ENCODE measurements at places on chromosomes 6 and 20.

DNA sequence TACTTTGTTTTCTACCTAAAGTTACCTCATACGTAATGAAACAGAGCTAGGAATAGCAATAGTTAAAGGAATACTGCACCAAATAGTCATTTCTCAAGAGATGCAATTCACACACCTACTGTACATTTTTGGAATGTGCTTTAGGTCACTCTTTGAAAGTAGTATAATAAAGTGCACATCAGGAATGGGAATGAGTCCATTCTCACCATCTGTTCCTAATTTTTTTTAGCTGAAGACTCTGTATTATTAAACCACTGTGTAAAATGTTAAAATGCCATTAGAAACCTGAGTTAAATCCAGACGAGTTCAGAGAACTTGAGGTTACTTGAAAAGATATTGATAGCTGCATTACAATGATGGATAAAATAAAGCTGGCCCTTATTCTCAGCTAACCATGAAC is 51.9 kb upstream of the EPHA7 start:
- no peak for DNase-seq

- peak; percentile 70 for DNase-seq
Measured at GRCh38 chr6:123415844-123416468, 220.8 kb downstream of the TRDN start.

- DNase-seq = no peak
Measured at GRCh38 chr20:63007646-63008488, 1.1 kb upstream of the BHLHE23 start.

DNA sequence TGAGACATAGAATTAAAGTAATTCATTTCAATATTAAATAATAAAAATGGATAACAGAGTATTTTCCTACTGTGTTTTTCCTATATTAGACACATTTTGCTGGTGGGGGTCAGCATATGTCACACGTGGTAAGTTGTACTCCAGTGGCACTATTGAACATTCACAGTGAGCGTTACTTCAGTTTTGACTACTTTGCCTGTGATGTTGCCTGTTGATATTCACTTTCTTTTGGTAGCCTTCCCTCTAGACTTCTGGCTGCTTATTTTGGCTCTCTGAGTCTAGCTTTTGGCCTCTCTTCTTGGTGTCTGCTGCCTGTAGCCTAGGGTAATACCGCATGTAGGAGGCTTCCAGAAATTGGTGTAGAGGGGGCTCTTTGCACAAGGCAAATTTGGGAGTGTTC is 64.4 kb upstream of the TFB1M start:
- DNase-seq = no peak

DNA sequence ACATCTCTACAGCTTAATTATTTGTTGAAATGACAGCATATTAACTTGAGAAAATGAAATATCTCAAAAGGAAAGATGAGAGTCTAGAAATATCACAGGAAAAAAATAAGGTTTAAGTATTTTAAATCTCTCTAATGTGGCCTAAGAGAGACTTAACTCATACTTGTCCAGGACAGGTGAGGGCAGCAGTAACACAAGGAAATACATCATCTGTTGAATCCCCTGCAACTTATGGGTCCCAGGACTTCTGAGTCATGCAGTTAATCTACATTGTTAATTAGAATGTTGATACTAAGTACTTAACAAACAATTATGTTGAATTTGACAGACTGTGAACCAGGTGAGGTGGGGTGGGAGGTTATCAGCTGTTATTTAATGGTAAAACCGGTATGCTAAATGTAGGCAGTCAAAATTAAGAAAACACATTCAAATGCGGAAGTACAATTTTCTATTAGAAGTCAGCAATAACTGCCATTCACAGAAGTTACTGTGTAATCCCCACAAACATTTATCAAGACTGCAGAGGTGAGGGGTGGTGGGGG is 87.9 kb downstream of the CEP57L1 start:
- no peak for DNase-seq

DNA sequence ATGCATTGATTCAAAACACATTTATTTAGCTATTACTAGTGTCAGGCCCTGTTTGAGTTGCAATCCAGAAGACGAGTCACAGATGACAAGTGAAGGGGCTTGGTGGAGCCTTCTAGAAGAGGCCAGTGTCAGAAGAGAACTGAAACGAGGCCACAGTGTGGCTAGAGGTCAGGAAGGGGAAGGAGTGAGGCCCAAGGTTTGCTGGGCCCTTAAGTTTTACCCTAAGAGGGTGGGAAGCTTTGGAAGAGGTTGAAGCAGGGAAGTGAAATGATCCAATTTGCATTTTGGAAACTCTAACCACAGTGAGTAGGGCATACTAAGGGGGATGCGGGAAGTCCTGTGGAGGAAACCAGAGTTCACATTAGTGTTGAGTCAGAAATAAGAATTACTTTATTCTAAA is 25.0 kb downstream of the TTK start:
- no peak for DNase-seq

DNA sequence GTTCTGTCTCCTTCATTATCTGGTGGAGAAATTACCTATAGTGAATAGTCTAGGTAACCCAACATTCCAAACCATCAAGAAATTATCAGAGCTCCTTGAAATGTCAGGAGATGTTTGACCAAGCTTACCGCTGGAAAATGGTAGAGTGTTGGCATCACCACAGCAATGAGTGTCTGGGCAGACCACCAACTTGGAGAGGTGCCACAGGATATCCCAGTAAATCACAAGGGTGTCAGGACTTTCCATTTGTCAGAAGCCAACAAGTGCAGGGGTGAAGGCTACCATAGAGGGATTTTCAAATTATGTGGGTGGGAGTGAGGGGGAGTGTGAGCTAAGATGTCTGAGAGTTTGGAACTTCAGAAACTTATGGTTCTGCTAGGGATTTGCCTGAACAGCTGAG is 73.2 kb downstream of the VGLL2 start:
- DNase-seq = no peak

- DNase-seq = no peak
Measured at GRCh38 chr6:87115402-87116135, 20.7 kb upstream of the CGA start.

DNA sequence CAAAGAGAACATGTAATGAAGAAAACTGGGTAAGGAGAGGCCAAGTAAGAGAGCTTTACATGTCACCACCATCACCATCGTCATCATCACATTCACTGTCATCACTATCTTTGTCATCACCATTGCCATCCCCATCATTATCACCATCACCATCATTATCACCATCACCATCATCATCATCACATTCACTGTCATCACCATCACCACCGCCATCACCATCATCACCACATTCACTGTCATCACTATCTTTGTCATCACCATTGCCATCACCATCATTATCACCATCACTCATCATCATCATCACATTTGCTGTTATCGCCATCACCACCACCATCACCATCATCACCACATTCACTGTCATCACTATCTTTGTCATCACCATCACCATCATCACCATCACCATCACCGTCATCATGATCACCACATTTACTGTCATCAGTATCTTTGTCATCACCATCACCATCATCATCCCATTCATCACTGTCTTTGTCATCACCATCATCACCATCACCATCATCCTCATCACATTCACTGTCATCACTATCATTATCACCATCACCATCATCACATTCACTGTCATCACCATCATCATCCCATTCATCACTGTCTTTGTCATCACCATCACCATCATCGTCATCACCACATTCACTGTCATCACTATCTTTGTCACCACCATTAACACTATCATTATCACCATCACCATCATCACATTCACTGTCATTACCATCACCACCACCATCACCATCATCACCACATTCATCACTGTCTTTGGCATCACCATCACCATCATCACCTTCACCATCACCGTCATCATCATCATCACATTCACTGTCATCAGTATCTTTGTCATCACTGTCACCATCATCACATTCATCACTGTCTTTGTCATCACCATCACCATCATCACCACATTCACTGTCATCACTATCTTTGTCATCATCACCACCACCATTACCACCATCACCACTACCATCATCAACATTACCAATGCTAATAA is 172.3 kb downstream of the ERMARD start:
- no peak for DNase-seq

- DNase-seq = peak; percentile 1
Measured at GRCh38 chr6:167094436-167094819, 28.5 kb upstream of the CCR6 start.

- DNase-seq = no peak
Measured at GRCh38 chr6:27428966-27429365, 40.4 kb downstream of the ZNF391 start.

DNA sequence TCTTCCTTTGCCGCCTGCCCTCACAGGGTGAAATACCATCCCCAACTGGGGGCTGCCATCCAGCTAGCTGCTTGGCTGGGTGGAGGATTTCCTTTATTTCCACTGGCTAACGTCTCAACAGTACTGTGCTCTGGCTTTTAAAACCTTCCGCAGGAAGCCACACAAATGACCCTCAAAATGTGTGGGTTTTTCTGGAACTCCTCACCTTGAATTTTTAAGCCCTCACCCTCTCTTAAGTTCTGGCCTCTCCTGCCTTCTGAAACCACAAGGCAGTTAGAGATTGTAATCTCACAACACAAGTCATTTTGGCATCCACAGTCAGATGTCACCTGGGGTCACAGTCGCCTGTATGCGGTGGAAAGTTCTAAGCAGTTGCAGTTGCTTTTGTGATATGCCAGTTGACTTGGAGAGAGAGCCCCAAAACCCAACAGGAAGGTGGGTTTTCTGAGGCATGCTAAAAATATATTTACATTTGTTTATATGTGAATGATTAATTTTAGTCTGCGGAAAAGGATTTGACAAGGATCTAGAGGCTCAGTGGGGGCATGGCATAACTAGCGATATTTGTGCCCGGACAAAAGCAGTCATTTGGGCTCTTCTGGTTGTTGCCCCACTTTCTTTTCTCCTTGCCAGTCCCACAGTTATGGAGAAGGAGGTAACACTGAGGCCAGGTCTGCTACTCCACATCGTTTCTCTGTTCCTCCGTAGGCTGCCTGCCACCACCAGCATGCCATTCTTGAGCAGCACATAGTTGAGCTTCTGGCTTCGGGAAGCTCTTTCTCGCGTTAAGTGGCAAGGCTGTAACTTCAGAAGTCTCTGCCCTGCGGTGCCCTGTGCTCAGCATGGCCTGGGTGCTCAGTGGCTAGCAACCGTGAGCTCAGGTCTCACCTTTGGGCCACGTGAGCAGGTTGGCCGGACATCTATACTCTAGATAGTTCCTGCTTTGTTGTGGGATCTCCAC is 335.3 kb downstream of the CD83 start:
- no peak for DNase-seq

GRCh38 chr6:84282550-84282949 is 55.1 kb upstream of the CEP162 start:
- DNase-seq = peak; percentile 33

DNA sequence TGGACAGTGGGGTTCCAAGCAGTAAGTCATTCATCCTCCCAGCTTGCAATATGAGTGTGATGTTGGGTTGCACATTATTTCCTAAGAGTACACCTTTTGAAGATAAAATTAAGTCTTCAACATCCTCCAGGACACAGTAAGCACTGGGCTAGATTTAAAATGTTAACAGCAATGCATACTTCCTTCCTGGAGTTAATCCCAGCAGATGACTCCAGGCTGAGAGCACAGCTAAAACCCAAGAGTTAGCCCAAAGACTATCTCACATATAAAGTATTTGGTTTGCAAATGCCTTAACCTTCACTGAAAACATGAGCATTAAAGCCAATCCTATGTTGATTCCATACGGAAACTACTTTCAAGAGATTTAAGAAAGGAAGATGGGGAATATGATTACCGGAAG is 69.2 kb downstream of the SLC23A2 start:
- DNase-seq = no peak

GRCh38 chr6:100657678-100658330 is 193.1 kb upstream of the SIM1 start:
- DNase-seq = peak; percentile 37

DNA sequence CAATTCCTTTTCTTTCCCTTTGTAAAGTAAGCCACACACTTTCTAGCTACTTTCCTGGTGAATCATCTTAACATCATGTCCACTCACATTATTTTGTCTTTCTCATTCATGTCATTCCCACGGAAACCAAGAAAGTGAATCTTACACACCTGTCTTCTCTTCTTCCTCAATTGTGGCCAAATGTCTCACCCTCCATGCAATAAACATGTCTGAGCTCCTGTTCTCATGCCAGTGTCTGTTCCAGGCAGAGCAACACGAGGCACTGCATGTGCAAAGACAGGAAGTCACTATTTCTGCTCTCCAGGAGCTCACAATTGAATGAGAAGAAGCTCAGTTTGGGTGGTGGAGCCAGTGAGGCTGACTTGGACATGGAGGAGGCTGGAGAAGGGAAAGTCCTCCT is 29.0 kb upstream of the TMEM244 start:
- DNase-seq = peak; percentile 82

DNA sequence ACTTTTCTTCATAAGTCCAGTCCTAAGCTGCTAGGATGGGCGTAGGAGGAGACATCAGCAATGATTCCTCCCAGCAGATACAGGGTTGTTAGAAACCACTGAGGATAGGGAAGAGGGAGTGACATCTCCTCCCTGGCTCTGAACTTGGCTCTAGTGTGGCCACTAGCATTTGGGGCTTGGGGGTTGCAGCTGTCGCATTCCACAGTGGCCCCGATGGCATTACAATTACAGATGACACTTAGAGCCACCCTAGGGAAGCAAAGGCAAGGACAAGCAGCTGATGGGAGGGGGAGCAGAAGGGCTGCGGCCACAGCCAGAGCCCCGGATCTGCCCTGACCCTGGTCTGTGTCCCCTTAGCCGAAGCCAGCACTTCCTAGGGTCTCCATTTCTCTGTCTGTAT is 9.5 kb upstream of the CDKN1A start:
- DNase-seq = no peak

DNA sequence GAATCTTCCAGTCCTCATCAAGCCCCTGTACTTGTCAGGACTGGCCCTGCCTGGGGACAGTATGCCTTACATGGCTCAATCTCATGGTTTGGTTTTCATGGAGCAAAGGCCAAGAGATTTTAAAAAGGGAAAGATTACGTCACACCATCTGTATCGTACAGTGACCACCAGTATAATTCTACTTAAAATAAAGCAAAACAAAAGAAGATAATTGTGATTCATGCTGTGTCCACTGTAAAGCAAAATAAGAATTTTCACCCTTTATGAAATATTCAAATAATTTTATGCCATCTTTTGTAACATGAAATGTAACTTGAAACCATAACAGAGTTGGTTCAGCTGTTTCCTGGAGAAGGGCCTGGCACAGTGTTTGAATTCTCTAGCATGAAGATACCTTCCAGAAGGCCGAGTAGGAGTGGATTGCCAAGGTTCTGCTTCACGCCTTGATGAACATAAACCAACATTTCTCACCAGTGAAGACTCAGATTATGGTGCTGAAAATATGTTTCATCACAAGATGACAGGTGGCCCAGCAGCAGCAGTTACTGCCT is 486.5 kb downstream of the RFPL4B start:
- DNase-seq = peak; percentile 65

All from fibroblast of lung (primary cell).